ENCODE measurements at places on chromosomes 1 and 21. TPM values are rescaled to one million over a fixed set of nuclear protein-coding genes. Genes with fewer than 3 reads are reported as not detected.

The TCP10L gene
- 2.6 TPM for total RNA-seq

The LDLRAP1 gene
- 12.3 TPM for total RNA-seq

- no peak for DNase-seq
Measured at GRCh38 chr1:103371234-103371633, 154.3 kb upstream of the RNPC3 start.

GRCh38 chr1:183757061-183757460, 47.9 kb upstream of the RGL1 start:
- DNase-seq = no peak

DNA sequence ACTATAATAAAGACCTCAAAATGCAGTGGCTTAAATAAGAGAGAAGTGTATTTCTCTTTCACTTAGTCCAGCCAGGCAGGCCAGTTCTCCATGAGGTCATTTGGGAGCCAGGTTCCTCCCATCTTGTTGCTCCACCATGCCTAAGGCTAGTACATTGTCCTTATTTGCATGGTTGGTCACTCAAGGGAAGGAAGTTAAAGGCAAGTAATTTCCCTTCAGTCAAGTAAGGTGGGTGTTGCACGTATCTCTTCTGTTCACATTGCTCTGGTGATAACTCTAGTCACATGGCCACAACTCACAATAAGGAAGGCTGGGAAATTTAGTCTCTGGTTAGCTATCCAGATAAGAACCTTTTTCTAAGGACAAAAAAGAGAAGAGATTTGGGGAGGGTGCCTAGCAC, 27.2 kb upstream of the TADA1 start:
- no peak for DNase-seq

GRCh38 chr1:112794654-112795239, 79.6 kb upstream of the PPM1J start:
- no peak for DNase-seq

Data from Right ventricle myocardium inferior (tissue), 1 donor.